GDM1 (cell line): ENCODE measurements at places on chromosomes 1 and 21.

DNA sequence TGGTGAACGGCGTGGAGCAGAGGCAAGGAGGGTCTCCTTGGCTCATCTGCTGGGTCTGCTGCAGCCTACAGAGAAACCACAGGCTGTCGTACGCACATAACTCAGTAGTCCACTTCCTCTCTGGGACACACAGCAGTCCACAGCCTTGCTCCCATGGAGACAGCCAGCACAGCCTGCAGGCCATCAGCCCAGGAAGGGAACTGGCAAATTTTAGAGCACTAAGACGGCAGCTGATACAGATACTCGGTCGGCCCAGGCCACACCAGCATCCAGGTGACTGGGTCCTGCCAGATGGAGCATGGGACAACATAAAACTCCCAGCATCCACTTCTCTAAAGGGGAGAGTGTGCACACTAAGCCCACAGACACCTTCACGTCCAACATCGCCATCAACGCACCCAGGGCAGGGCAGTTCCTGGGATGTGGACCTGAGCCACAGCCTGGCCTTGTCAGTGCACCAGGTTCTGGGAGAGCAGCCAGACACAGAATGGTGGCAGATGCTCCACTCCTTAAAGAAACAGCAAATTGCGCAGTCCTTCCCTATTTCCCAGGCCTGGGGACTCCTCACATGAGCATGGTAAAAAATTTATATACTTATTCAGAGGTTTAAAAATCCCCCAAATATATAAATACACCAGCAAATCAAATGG is 247.1 kb upstream of the RAB4A start:
- peak; percentile 75 for DNase-seq

DNA sequence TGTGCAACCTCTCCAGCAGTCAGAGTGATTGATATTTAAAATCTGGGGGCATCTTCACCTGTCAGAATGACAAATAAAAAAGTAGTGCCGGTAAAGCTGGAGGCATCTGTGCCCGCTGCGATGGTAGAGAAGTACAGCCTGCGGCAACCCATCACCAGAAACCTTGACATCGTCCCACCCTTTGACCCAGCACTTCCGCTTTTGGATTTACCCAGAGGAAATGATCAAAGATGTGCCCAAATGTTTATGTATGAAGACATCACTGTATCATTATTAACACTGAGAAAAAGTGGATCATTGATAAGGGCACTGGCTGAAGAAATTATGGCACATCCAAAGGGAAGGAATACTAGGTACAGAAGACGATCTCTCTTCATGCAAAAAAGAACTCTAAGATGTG is 96.0 kb downstream of the PGBD5 start:
- DNase-seq: no peak

- DNase-seq: no peak
Measured at GRCh38 chr1:230826166-230826875, 42.0 kb downstream of the C1orf198 start.

DNA sequence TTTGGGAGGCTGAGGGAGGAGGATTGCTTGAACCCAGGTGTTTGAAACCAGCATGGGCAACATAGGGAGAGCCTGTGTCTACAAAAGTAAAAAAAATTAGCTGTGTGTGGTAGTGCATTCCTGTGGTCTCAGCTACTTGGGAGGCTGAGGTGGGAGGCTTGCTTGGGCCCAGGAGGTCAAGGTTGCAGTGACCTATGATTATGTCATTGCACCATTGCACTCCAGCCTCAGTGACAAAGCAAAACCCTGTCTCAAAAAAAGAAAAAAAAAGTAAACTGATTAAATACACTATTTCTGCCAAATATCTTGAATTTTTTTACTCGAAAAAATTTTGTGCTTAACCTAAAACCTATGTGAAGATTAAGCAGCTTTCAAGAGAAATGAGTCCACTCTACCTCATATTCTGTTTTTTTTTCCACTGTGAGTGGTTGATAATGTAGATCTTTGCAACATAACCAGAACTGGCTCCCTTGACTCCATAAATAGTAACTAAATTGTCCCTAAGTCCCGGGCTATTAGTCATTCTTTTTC is 19.4 kb upstream of the ZNF281 start:
- DNase-seq: no peak

- DNase-seq: no peak
Measured at GRCh38 chr1:15592285-15592684, 7.4 kb upstream of the AGMAT start.

DNA sequence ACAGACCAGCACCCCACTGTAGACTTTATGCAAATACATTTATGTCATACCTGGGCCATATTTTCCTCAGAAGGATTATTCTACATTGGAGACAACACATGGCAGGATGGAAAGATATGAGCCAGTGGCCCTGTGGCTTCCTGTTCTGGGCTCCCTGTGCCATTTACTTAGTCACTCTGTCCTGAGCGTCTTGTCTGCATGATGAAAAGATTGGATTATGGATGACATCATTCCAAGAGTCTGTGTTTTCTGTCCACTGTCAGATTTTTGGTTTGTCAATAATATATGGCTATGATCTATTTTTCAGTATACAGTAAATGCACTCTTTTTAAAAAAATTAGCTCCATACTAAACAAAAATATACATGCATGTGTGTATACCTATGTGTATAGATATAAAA is 30.8 kb downstream of the IGSF5 start:
- no peak for DNase-seq

DNA sequence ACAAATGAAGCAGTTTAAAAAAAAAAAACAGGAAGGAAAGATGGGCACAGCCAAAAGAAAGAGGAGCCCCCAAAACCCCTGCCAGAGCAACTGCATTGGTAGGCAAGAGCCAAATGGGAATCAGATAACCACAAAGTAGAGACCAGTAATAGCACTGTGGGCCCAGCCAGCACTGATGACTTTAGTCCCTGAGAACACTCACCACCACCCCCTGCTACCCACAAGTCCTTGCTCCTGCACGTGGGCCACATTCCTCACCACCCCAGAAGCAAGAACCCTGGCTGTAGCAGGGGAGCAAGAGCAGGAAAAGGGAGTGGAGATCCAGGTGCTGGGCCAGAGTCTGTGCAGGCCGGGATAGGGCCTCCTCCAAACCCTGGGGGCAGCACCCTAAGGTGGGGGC is 86.1 kb downstream of the RRAGC start:
- no peak for DNase-seq

- peak; percentile 50 for DNase-seq
Measured at GRCh38 chr1:37808369-37809319, 636 bp upstream of the YRDC start.

DNA sequence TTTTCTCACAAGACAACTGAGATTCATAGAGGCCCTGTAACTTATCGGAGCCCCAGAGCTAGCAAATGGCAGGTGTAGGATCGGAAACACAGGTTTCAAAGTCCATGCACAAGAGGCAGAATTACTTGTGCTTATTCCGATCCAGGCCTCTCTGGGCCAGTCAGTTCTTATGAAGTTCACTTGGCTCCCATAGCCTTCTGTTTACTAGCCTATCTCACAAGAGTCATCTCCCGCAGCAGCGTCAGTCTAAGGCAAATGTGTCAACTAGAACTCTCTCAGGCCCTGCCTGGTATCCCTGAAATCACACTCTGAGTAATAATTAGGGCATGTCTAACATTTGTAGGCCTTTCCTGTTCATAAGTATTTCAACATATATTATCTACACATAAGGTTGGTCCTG is 43.3 kb downstream of the PHC2 start:
- no peak for DNase-seq

DNA sequence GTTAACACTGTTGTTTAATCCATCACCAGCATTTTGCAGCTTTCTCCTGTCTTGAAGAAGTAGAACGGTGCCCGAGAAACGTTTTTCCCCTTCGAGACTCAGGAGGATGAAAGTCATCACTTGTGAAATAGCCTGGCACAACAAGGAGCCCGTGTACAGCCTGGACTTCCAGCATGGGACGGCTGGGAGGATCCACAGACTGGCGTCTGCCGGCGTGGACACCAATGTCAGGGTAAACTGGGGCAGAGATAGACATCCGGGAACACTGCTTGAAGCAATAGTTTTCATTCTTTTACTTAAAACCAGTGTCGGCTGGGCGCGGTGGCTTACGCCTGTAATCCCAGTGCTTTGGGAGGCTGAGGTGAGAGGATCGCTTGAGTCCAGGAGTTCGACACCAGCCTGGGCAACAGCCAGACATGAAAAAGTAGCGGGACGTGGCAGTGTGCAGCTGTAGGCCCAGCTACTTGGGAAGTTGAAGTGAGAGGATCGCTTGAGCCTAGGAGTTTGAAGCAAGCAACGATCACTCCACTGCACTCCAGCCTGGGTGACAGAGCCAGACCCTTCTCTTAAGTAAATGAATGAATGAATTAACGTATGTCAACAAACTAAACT is 945 bp downstream of the CHAF1B start:
- no peak for DNase-seq

DNA sequence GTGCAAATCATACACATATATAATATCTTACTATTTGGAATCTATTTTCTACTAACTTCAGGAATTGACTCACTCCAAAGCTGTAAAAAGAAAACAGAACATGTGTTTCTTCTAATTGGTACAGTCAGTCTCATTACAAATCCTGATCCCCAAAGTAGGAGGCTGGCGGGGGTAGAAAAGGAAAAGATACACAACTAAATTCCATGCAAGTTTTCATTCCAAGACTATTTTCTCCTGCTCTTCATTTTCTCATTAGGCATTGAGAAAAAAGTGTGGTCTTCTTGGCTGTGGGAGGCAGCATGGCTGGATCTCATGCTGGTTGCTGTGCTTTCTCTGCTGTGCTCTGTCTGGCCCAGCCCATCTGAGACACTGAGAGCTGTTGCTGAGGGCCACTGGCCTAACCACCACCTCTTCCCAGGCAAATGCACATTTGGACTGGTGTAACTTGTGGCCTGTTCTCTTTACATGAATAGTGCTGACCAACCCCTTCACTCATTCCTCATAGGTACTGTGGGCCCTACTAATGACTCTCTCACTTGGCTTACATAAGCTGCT is 1107.5 kb upstream of the B3GALT2 start:
- DNase-seq: no peak

DNA sequence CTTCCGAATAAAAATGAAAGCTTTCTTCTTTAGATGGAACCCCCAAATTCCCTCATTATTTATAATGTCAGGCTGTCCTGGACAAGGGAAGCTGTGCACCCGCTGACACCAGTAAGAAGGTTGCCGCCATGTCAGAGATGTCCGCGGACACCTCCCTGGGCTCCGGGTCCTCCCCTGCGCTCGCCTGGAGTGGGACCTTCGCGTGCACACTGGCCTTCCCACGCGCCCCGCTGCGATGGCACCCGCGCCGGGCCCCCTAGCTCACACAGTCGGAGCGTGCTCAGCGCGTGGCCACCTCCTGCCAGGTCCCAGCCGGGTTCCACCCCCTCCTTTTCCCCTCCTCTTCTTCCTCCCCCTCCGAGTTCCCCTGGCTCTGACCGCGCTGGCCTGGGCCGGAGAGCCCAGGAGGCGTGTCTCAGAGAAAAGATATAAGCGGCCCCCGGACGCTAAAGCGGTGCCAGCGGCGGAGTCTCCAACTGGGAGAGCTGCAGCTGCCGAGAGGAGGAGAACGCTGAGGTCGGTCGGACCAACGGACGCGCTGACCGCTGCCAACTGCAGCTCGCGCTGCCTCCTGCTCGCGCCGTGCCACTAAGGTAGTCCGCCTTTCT is at the start of gene G0S2:
Gene G0S2 (plus strand): TSS at position 456 of the 608 bp plus-strand sequence. CDS start 273 bp downstream, outside the sequence.
- DNase-seq: no peak

GRCh38 chr1:241459186-241459802 is 60.3 kb downstream of the FH start:
- no peak for DNase-seq

DNA sequence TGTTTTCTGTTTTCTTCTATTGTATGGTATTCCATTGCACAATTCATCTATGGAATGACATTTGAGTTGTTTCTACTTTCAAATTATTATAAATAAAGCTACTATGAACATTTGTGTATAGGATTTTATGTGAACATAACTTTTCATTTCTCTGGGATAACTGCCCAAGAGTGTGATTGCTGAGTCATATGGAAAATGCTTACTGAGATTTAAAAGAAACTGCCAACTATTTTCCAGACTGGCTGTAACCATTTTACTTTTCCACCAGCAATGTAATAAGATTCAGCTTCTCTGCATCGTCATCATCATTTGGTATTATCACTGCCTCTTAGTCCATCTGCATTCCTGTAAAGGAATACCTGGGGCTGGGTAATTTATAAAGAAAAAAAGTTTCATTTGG is 779.6 kb upstream of the PRMT6 start:
- no peak for DNase-seq

- no peak for DNase-seq
Measured at GRCh38 chr1:156616463-156616862, 2.8 kb upstream of the HAPLN2 start.

DNA sequence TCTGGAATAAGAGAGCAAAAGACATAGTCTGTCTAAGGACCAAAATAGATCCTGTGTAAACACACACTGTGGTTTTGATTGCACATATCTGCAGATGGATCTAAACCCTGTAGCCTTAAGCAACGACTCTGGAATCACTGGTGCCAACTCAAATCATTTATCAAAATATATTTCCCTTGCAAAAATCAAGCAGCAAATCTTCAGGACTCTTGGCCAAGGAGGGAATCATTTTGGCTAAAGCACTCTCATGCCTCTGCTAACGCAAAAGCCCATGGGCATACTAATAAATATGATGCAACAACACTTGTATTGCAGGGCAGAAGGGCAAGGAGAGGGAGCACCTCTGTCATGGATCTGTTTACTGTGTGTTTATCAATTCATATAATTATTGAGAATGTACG is 155.4 kb upstream of the DUSP10 start:
- DNase-seq: no peak

DNA sequence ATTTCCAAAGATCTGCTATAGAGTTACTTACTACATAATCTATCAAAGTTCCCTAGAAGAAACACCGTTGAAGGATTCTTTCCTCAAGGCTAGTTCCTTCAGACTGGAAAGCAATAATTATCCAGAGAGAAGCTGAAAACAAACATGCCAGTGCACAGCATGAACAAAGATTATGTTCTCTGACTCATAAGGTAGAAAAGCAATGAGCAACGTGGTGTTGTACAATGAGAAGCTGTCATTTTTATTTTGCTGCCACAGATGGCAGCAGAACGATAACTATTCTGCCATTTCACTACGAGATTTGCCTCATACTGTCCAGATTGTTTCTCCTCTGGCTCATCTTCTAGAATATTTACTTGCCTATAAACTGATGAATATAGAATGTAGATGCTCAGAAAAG is 10.7 kb downstream of the EXTL2 start:
- no peak for DNase-seq

DNA sequence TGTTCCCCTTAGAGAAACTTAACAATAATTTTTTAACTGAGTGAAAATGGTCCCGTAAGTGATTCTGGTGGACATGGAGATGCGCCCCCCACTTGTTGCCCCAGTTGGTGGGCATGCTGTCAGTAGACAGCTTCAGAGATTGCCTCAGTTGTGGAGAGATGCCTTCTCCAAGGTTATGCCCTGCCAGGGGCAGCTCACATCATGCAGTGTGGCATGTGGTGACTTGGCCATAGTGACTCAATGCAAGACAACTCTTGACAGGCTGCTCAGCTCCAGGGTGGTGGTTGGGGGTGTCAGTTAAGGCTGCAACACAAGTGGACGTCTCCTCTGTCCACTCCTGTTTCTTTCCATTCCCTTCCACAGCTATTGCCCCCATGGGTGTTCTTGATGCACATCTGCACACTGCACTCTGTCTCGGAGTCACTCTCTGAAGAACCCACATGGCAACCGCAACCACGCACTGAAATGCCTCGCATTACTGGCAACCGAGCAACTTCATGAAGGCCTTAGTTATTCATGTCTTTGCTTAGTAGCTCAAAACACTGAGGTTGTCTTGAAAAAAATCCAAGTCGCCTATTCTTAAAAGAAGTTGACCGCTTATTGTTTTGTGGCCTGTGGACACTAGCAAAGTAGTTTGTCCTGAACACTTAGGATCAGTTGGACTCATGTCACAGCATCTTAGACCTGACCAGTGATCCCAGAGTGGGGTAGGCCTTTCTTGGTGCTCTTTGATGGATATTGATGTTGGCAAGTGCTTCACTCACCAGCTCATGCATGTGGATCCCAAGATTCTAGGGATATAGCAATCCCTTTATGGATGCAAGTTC is 54.8 kb upstream of the USP1 start:
- no peak for DNase-seq
